Bronchus fibroblast of lung (primary cell): ENCODE measurements at places on chromosomes 4 and X. TPM values are rescaled to one million over a fixed set of nuclear protein-coding genes. Genes with fewer than 3 reads are reported as not detected.

APLN gene
- total RNA-seq: 0.30 and 0.34 TPM in 2 replicates

STARD8 gene
- 2.4 and 2.7 TPM in 2 replicates for total RNA-seq

SPP1 gene
- total RNA-seq: not detected in 2 replicates

C4orf36 gene
- total RNA-seq: 2.4 and 2.7 TPM in 2 replicates

ABRAXAS1 gene
- 9.7 and 12.4 TPM in 2 replicates for total RNA-seq

NR3C2 gene
- total RNA-seq: 0.15 and 0.17 TPM in 2 replicates

ABCB7 gene
- 23.4 and 25.7 TPM in 2 replicates for total RNA-seq

XAGE1A gene
- total RNA-seq: not detected in 2 replicates

POLN gene
- total RNA-seq: 0.59 and 2.0 TPM in 2 replicates

CT47B1 gene
- not detected in 2 replicates for total RNA-seq

IL9R gene
- total RNA-seq: not detected in 2 replicates

NLRP2B gene
- total RNA-seq: not detected in 2 replicates

IL15 gene
- 2.0 and 2.7 TPM in 2 replicates for total RNA-seq

IBSP gene
- not detected in 2 replicates for total RNA-seq

PPP2R2C gene
- 0.15 and 1.0 TPM in 2 replicates for total RNA-seq

USP26 gene
- not detected in 2 replicates for total RNA-seq

CYBB gene
- total RNA-seq: not detected in 2 replicates

TDO2 gene
- total RNA-seq: 1.0 and 2.0 TPM in 2 replicates

CD99L2 gene
- 50.1 and 52.6 TPM in 2 replicates for total RNA-seq

SERPINA7 gene
- not detected in 2 replicates for total RNA-seq

LRP2BP gene
- total RNA-seq: under 0.01 and 0.34 TPM in 2 replicates

TLL1 gene
- under 0.01 and 0.15 TPM in 2 replicates for total RNA-seq

PHEX gene
- 0.45 and 0.50 TPM in 2 replicates for total RNA-seq

CFP gene
- total RNA-seq: under 0.01 and 0.15 TPM in 2 replicates

FAM9C gene
- total RNA-seq: not detected in 2 replicates

FRG2 gene
- total RNA-seq: not detected in 2 replicates

WNK3 gene
- total RNA-seq: 0.45 and 0.50 TPM in 2 replicates

EREG gene
- total RNA-seq: 5.1 and 5.9 TPM in 2 replicates

IL3RA gene
- total RNA-seq: not detected in 2 replicates

SPANXN4 gene
- total RNA-seq: not detected in 2 replicates

ADAMTS3 gene
- 0.84 and 1.2 TPM in 2 replicates for total RNA-seq

FAM47A gene
- total RNA-seq: not detected in 2 replicates

NLGN4X gene
- total RNA-seq: 0.17 TPM in 1 of 2 replicates, not detected in the other

CLRN2 gene
- not detected in 2 replicates for total RNA-seq

BBS12 gene
- 4.2 and 4.4 TPM in 2 replicates for total RNA-seq

SERTM2 gene
- total RNA-seq: not detected in 2 replicates

NEUROG2 gene
- total RNA-seq: not detected in 2 replicates

IL2 gene
- not detected in 2 replicates for total RNA-seq

PABPC5 gene
- total RNA-seq: 0.67 and 0.74 TPM in 2 replicates

PRDM8 gene
- total RNA-seq: 5.2 and 6.1 TPM in 2 replicates

SHOX gene
- total RNA-seq: not detected in 2 replicates

LDB2 gene
- total RNA-seq: 3.9 and 6.7 TPM in 2 replicates

DGAT2L6 gene
- total RNA-seq: not detected in 2 replicates

NAT8L gene
- under 0.01 TPM in 1 of 2 replicates, not detected in the other for total RNA-seq

ERCC6L gene
- 7.4 and 9.4 TPM in 2 replicates for total RNA-seq
